ENCODE measurements at places on chromosomes 12 and 14.

DNA sequence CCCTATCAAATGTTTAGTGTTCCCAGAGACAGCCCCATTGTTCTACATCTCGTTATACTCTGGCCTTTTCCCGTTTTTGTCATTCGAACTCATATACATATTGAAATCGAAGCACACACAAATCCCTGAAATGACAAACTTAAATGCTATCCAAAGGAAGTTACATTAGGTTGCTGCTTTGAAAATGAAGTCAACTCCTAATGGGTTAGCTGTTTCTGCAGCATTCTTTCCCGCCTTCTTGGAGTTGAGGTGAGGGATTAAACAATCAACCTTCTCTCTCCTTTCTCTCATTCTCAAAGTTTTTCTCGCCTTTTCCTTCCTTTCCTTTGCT, 642 bp upstream of the PHC1 start:
- DNase-seq: no peak

DNA sequence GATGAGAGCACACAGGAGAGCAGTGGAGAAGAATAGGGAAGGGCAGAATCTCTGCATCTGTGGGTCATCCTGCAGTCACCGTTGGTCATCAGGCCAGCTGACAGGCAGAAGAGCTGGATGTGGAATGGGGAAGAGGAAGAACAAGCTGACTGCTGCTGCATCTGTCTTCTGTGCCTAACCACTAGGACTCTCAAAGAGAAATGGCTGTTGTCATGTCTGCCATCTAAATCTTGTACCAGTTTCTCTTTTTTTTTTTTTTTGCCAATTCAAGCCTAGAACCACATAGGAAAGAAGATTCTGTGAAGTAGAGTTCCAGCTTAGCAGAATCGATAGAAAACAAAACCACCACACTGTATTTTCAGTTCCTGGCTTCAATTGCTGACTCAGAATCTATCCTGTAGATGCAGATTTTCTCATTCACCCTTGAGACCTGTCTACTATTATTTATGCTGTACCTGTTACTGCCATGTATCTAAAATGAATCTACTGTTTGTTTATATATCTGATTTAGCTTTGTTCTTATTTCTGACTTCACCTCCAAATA, 421.9 kb upstream of the PRICKLE1 start:
- DNase-seq: no peak

- DNase-seq: no peak
Measured at GRCh38 chr14:92710001-92710341, 38.5 kb downstream of the LGMN start.

- no peak for DNase-seq
Measured at GRCh38 chr14:56659378-56659777, 79.8 kb downstream of the TMEM260 start.

DNA sequence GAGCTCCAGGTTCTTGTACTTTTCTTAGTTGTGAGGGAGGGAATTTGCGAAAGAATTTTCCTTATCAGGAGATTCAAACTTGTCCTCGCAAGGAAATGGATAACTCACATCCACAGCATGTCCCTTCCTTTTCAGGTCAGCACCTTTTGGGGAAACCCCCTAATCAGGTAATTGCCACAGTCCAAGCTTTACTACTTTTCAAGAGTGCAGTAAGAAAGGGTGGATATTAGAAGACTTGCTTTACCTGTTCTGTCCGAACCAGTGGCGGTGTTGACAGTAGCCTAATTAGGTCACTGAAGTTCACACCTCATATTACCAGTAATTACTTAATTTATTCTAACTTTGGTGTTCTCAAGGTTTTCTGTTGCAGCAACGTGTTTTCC, 6.7 kb upstream of the C12orf50 start:
- no peak for DNase-seq

DNA sequence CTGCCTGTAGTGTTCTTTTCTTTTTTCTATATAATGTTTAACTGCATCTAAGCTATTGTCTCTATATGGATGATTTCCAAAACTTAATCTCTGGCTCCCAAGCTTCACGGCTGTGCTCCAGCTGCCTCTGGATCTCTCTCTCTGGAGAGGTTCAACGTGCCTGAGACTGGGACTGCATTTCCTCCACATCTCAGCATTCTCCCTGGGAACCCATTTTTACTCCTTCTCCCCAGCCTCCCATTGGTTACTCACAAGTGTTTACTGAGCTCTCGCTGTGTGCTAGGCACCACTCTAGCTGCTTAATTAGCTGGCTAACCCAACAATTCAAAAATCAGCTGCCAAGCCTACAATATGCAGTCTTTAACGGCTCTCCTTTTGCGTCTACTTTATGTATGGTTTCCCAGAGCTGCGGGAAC, 34.7 kb downstream of the FBXL14 start:
- no peak for DNase-seq

GRCh38 chr12:51219322-51219721, 1.5 kb upstream of the POU6F1 start:
- no peak for DNase-seq

- no peak for DNase-seq
Measured at GRCh38 chr14:55730592-55731310, 150.7 kb downstream of the KTN1 start.

GRCh38 chr12:118980407-118981014, 830 bp upstream of the SRRM4 start:
- DNase-seq: no peak

DNA sequence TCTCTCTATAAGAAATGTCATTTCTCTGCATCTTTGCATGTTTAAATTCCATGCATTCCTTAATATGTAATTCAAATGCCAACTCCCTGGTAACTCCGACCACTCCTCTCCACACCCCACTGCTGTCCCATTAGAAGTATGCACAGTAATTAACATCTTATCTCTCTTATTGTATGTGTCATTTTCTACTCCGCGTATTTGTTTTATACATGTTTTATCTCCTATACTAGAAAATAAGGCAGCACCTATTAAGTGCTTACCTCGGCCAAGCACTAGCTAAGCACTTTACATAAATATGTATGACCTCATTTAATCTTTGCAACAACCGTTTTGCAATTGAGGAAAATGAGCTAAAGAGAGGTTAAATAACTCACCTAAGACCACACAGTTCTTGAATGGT, 469.8 kb downstream of the BCAT1 start:
- no peak for DNase-seq

GRCh38 chr14:81453166-81453766, 53.1 kb upstream of the STON2 start:
- no peak for DNase-seq

DNA sequence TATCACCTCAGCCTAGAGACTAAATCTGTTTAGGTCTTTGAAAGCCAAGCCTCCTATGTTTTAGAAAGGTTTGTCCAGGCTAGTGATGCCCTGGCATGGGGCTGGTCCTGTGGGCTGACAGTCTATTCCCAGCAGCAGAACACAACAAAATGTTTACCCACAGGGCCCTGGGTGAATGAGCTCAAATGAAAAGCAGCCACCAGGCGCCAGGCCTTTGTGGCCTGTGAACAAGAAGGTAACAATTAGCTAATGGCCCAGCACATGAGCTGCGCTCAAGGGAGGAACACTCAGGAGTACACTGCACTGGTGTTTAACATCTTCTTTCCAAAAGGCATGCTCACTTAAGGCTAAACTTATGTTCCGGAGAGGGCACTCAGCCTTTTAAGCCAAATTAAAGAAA, 202.2 kb downstream of the MON2 start:
- DNase-seq: no peak

DNA sequence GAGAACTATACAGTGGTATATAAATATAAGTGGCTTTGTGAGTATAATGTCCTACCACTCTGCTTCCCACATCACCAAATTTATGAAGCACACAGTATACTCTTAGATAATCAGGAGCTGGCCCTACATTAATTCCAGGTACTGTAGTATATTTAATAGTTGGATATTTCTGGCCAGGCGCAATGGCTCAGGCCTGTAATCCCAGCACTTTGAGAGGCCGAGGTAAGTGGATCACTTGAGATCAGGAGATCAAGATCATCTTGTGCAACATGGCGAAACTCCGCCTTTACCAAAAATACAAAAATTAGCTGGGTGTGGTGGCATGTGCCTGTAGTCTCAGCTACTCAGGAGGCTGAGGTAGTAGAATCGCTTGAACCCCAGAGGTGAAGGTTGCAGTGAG, 104.0 kb downstream of the FOXA1 start:
- no peak for DNase-seq

GRCh38 chr12:7747246-7747645, at the start of gene CLEC4C:
CLEC4C (minus strand) TSS chr12:7747375; CDS start chr12:7747348, 27 bp downstream.
- no peak for DNase-seq

DNA sequence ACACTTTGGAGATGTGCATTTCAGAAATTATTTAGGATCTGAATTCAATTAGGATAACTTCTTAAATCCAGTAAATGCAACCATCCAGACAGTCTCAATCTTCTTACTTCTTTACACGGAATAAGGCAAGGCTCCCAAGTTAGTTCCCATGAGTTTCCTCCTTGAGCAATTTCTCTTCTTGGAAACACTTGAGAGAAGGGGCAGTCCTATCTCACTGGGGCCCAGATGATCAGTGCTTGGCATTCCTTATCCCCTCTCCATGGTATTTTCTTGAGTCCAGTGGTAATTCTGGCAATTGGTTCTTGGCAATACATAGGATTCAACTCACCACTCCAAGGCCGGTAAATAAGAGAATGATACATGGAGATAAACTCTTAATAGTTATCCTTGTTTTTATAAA, 87.1 kb upstream of the PTHLH start:
- no peak for DNase-seq

GRCh38 chr12:93689076-93689834, 12.1 kb downstream of the CRADD start:
- DNase-seq: no peak

GRCh38 chr14:92603309-92604242, 90.0 kb downstream of the RIN3 start:
- DNase-seq: no peak

- no peak for DNase-seq
Measured at GRCh38 chr12:75389706-75390105, 1.2 kb upstream of the GLIPR1L2 start.

GRCh38 chr12:58668871-58669270, 251.4 kb downstream of the LRIG3 start:
- no peak for DNase-seq

DNA sequence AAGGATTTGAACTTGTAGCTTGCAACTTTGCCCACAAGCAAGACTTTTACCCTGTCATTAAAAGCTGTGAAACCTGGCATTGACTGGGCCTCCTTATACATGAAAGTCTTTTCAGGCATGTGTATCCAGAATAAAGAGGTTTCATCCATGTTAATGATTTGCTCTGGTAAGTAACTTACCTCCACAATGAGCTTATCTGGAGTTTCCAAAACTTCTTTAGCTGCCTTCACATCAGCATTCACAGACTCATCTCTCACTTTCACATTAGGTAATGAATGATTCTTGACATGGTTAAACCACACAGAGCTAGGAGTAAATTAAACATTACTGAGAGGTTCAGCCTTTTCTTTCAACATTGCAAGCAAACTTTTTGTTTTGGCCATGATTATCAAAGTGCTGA, 234.4 kb upstream of the CLEC14A start:
- DNase-seq: no peak

- DNase-seq: no peak
Measured at GRCh38 chr12:108196319-108196718, 67.2 kb downstream of the WSCD2 start.

GRCh38 chr12:11183011-11183410, 3.7 kb downstream of the TAS2R42 start:
- no peak for DNase-seq

DNA sequence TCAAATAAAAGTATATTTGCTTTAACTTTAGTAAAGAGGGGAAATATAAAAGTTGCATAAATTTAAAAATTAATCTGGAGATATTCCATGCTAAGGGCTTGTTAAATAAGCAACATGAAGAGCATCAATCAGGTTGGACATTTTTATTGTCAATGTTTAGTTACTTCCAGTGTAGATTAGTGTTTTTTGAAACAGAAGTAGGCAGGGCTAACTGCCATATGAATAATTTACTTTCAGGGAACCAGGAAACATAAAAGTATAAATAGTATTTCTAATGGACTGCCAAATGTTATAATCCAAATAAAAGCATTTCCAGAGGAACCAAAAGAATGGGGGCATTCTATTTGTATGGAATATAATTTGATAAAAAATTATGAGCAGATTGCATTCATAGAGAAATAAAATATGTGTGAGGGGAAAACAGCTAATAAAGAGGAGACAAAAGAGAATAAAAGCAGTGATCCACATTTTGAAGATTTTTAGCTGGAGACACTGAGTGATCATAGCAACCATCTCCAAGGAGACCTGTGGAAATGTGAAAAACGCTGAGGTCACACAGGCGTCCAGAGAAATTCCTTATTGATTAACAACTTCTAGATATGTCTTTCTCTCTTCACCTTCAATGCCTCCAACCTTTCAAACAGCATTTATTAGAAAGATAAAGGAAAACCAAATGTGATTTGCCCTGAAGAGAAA, 70.8 kb downstream of the SRGAP1 start:
- DNase-seq: no peak

DNA sequence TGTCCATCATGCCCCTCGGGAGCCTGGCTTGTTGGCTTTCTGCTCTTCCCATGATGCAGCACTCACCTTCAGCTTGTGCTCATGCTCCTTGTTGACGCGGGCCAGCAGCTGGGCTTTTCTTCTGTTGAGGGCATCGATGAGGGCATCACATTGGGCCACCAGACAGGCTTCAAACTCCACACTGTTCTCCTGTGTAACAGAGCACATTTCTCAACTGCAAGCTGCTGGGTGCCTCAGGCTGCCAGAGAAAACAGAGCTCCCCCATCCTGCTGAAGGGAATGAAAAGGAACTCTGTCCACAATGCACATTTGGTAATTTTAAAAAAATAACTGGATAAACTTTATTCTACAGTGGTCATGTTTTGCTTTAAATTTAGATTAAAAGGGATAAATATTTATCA, 72.1 kb downstream of the TRIM9 start:
- DNase-seq: no peak

- no peak for DNase-seq
Measured at GRCh38 chr14:61956517-61956916, 194.3 kb downstream of the SNAPC1 start.
